ENCODE measurements at places on chromosomes 2 and 18.
A peak's percentile ranks its signal among the peaks of the same experiment; 100 is the strongest.

GRCh38 chr2:176508984-176509740, 239.9 kb downstream of the MTX2 start:
- peak; percentile 22 for DNase-seq

GRCh38 chr2:236613612-236614011, 44.0 kb downstream of the ACKR3 start:
- no peak for DNase-seq

DNA sequence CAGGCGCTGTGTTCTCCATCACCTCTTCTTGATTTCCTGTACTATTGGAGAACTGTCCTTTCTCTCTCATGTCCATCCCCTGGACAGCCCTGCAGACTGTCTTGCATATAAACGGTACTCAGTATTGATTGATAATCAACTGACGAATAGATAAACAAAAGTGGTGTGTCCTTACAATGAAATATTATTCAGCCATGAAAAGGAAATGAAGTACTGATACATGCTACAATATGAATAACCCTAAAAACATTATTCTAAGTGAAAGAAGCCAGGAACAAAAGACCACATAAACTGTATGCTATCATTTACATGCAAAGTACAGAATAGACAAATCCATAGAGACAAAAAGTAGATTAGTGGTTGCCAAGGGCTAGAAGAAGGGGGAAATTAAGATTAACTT, 77.6 kb downstream of the SDC1 start:
- DNase-seq: no peak

GRCh38 chr2:148509288-148509902, 135.2 kb upstream of the EPC2 start:
- DNase-seq: peak; percentile 90

- DNase-seq: no peak
Observed at GRCh38 chr2:142094233-142094632, 36.6 kb downstream of the LRP1B start.

- DNase-seq: peak; percentile 54
Observed at GRCh38 chr18:31199190-31199769, 36.6 kb upstream of the DSC1 start.

DNA sequence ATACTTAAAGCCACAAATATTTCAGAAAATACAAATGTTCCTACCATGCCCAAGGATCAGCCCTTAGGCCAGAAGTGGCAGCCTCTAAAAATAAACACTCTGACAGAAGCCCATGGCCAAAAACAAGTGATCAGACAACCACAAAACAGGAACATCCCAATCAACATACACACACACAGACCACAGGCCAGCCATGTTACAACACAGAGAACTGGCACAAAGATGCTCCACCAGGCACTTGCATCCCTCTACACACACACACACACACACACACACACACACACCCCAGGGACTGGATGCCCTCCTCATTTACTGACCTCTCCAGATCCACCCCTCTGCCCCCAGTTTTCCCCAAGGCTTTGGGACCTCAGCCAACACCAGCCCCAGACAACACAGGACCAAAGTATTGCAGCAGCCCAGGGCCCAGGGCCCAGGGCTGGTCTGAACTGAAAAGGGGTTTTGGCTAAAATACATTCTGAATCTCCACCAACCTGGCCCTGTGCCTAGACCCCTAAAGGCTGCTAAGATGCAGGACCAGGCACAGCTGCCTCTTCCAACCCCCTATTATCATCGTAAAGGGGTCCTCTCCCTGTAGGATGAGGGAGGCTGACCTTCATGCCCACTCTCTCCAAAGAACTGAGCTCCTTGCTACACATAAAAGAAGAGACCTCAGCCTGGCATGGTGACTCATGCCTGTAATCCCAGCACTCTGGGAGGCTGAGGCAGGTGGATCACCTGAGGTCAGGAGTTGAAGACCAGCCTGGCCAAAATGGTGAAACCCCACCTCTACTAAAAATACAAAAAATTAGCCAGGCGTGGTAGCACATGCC, 151.4 kb downstream of the TNS1 start:
- peak; percentile 55 for DNase-seq

- DNase-seq: peak; percentile 16
Observed at GRCh38 chr2:101113441-101114267, 37.5 kb downstream of the TBC1D8 start.

GRCh38 chr2:197461057-197461456, 7.7 kb downstream of the COQ10B start:
- DNase-seq: no peak

GRCh38 chr2:63765117-63765516, 76.6 kb upstream of the UGP2 start:
- no peak for DNase-seq

DNA sequence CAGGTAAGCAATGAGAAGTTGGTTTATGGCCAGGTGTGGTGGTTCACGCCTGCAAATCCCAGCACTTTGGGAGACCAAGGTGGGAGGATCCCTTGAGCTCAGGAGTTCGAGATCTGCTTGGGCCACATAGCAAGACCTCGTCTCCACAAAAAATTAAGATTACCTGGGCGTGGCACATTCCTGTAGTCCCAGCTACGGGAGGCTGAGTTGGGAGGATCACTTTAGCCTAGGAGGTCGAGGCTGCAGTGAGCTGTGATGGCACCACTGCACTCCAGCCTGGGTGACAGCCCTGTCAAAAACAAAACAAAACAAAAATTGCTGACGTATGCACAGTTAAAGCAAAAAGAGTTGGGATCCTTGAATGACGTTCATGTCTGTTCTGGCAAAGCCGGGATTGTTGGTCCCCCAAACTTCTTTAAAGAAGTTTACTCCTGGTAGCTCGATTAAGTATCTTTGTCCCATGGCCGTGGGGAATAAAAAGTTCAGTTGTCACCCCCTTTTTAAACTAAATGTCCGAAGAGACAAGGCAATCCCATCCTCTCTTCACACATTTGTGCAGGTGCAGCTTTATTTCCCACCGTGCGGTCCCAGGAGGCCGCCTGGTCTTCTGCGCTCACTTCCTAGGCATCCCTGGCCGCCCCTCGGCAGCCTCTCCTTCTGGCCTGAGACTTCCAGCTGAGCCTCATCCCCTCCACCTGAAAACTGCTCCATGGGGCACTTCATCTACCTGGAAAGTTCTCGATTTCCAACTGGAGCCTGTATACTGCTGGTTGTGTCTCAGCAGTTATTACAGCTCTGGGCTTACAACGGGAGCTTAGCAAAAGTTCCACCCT, 762 bp upstream of the SPOPL start:
- DNase-seq: no peak

GRCh38 chr2:39631718-39632117, 34.0 kb upstream of the TMEM178A start:
- peak; percentile 93 for DNase-seq

DNA sequence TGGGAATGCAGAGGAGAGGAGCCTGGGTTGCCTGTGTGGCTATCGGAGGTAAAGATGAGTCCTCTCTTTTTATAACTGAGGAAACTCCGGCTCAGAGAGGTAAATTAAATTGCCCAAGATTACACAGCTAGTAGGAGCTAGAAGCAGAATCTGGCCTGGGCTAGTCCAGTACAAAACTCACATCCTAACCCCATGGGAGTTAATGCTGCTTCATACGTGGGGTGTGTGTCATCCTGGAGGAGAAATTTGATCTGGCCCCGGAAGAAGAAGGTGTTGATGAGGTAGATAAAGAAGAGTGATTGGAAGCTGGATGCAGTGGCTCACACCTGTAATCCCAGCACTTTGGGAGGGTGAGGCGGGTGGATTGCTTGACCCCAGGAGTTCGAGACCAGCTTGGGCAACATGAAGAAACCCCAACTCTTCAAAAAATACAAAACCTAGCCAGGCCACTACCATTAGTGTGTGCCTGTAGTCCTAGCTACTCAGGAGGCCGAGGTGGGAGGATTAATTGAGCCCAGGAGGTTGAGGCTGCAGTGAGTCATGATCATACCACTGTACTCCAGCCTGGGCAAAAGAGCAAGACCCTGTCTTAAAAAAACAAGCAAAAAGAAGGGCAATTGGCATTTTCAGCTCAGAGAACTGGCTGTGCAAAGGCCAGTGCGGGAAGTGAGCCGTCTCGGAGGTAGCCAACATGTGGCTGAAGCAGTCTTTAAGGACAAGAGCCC, 33.7 kb downstream of the CTIF start:
- no peak for DNase-seq

DNA sequence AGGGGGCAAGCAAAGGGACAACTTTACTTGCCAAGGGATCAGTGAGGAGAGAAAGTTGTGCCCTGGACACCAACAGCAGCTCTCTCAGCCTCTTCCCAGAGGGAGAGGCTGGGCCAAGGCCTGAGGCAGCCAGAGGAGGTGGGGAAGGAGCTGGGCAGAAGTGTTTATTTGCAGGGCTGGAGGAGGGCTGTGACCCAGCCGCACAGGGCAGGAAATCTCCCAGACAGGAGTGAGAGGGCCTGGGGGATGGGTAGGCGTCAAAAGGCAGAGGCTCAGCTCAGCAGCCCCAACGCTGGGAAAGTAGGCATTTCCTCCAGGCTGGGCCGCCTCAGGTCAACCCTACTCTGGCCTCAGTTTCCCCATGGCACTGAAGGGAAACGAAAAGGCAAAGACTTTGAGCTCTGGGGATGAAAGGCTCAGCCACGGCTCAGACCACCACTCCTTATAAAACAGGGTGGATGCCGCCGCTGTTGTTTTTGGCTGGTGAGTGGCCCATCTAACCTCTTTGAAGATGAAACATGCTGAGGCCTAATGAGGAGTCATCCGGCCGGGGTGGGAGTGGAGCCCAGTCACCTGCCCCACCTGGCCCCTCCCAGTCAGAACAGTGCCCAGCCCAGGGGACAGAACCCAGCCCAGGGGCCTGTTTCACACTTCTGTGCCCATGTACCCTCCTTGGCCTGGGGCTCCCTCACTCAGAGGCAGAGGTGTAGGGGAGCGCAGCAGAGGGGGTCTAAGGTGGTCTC, 21.9 kb upstream of the SEMA4C start:
- peak; percentile 25 for DNase-seq

- no peak for DNase-seq
Observed at GRCh38 chr2:226640501-226640900, 159.1 kb downstream of the IRS1 start.

- DNase-seq: no peak
Observed at GRCh38 chr18:48639772-48640432, 101.1 kb downstream of the CTIF start.

DNA sequence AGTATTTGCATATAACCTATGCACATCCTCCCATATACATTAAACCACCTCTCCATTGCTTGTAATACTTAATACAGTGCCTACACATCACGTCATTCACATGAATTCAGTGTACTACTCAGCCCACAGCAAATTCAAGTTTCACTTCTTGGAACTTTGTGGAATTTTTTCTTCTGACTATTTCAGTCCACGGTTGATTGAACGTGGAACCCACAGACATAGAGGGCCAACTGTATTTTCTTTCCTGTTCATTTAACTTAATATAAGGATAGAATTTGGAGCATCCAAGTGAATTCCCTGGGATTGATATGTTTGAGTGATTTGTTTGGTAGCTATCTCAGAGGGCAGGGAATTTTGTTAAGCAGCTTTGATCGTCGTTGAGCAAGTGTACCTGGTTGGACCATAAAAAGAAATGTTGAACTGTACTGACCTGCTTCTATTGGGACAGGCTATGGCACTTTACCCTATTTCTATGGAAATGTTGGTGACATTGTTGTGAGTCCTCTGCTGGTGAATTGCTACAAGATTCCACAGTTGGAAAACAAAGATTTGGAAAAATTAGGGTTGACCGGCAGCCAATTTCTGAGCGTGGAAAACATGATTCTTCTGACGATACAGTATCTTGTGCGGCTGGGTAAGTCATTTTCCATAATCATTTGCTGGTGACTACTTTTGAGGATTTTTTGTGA, 156.6 kb downstream of the ESCO1 start:
- peak; percentile 47 for DNase-seq

DNA sequence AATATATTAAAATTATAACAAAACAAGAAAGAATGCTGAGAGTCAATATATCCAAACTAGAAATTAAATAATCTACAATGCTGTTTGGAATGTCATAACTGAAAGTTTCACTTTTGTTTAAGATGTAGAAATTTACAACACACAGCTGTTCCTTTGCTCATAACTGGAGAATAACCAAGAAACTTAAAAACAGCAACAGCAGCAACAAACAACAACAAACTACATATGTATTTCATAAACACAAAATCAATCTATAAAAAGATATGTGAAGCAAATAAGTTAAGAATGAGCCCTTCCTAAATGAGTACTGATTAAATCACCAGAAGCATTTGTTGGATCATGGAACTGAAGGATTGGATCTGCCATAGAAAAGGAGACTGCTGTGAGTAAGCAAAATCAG, 456.5 kb upstream of the ZNF804A start:
- no peak for DNase-seq

DNA sequence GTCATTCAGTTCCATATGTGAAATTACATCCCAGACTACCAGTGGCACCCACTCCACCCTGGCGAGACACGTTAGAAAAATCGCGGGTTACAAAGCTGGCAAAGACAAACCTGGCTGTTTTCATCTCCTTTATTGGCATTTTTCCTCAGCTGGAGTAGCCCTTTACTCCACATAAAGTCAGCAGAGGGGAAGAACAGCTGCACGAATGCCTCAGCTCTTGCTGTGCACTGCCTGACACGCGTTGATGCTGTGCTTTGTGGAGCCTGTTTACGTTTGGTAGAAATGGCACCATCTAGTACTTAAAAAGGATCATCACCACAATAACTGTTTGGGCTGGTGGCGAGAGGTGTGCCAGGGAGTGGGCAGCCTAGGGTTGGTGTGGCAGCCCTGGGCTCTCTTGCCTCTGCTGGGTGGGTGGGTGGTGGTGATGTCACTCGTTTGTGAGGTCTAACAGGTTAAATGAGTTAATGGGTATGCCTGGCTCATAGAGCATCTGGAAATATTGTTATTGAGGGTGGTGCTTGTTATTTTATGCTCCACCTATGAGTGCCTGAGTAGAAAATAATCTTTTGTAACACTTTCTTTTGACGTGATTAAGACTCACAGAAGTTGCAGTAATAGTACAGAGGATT, 16.4 kb downstream of the FARP2 start:
- DNase-seq: no peak

DNA sequence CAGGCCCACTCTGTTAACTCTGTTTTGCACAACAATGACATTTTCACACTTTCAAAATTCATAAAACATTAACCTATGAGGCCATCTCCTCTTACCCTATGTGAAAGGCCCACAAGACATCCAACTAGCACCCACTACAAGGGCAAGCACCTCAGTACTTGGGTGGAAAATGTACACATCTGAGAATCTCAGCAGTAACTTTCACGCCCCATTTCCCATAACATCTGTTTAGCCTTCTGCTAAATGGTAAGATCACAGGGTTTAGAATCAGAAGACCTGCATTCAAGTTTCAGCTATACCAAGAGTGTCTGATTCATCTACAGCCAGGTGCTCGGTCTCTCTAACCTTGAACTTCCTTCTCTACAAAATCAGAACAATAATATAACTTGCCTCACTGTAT, 89.2 kb downstream of the SP100 start:
- DNase-seq: no peak

GRCh38 chr2:48849770-48850169, 94.2 kb upstream of the LHCGR start:
- peak; percentile 61 for DNase-seq

GRCh38 chr18:8177330-8178016, 431.8 kb upstream of the RAB12 start:
- peak; percentile 71 for DNase-seq

- DNase-seq: peak; percentile 73
Observed at GRCh38 chr2:54336136-54336976, 80.3 kb upstream of the TSPYL6 start.

- DNase-seq: no peak
Observed at GRCh38 chr18:36386150-36386920, 88.8 kb downstream of the FHOD3 start.

Data from astrocyte of the hippocampus (primary cell).